Daoy (cell line): ENCODE measurements at places on chromosomes 11 and 22. TPM values are rescaled to one million over a fixed set of nuclear protein-coding genes. Genes with fewer than 3 reads are reported as not detected.
A peak's percentile ranks its signal among the peaks of the same experiment; 100 is the strongest.

GRCh38 chr11:6544921-6545850, 48.1 kb downstream of the DNHD1 start:
- peak; percentile 13 for DNase-seq

DNA sequence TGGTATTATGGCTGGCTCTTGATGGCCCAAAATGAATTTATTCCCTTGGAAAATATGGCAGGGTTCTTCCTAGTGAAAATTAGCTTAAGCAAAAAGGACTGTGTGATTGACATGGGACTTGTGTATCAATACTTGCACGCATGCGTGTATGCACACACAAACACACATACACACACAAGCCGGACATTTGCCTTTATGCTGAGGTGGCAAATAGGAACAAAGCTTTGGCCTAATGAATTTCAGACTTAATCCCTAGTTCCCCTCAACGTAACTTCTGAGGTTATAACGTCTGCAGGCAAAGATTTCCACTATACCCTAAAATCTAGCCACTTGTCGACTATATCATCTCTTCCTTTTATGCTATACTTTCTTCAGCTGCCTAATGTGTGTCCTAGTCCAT, 2.9 kb upstream of the OR52I2 start:
- no peak for DNase-seq

The OR2AG1 gene
- total RNA-seq: not detected in 2 replicates

The MYO7A gene
- 0.40 TPM in 1 of 2 replicates, not detected in the other for total RNA-seq

The DBX1 gene
- total RNA-seq: not detected in 2 replicates
